ENCODE measurements at places on chromosomes 5 and 9.
A peak's percentile ranks its signal among the peaks of the same experiment; 100 is the strongest.

DNA sequence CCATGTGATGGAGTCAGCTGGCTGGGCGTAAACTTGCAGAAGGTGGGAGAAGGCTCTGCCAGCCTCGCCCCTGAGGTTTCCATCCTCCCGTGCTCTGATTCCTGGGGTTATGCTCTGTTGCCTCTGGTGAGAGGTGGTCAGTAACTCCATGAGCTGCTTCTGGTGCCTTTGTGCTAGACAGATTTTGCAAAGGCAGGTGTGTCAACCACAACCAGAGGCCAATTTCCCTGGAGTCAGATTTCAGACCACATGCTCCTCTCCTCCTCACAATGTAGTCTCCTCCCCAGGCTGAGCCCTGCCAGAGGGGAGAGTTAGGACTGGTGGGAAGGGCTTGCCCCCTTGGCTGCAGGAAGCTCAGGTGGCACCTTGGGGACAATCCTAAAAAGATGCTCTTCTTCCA lies 38.8 kb upstream of the TENT4A start:
- DNase-seq: no peak

DNA sequence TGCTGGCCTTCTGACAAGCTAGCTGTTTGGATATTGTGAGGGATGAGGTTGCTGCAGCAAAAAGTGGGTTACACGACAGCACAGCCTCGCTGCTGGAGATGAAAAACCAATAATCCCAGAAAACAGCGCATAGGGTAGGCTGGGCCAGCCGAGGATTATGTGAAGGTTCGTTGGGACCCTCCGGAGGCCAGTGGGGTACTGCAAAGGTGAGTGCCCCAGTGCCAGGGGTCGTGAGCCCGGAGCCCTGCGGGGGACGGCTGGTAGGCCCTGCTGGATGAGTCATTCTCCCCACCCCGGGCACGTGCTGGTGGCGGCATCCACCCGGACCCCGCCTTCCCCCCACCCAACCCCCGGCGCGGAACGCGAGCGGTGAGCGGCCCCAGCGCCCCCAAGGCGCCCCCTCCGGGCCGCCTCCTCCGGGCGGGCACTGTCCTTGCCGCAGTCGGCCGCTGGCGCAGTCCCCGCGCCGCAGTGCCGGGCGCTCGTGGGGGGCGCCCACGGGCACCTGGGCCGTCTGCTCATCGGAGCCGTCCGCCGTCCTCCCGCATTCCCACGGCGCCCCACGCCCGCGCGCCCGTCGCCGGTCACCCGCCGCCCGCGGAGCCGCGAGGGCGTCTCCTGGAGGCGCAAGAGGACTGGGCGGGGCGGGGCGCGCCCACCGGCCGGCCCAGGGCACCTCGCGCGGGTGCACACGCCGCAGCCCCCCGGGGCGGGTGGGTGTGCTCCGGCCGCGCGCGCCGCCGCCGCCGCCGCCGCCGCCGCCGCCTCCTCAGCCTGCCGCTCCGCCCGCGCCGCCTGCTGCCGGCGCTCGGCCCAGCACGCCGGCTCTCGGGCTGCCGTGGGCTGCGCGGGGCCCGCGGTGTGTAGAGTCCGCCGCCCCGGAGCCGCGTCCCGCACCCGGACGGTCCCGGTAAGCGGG lies at the start of gene PHF24:
TSS of gene PHF24 (plus strand) at position 794 of the 919 bp plus-strand sequence. CDS start 13,014 bp downstream, outside the sequence.
- peak; percentile 4 for DNase-seq

GRCh38 chr5:95846554-95847260 lies 24.2 kb upstream of the GLRX start:
- DNase-seq: peak; percentile 67

GRCh38 chr5:55188656-55189540 lies 15.9 kb upstream of the CDC20B start:
- DNase-seq: no peak
